GF-D8 (cell line): ENCODE measurements at places on chromosomes 5 and 9.

DNA sequence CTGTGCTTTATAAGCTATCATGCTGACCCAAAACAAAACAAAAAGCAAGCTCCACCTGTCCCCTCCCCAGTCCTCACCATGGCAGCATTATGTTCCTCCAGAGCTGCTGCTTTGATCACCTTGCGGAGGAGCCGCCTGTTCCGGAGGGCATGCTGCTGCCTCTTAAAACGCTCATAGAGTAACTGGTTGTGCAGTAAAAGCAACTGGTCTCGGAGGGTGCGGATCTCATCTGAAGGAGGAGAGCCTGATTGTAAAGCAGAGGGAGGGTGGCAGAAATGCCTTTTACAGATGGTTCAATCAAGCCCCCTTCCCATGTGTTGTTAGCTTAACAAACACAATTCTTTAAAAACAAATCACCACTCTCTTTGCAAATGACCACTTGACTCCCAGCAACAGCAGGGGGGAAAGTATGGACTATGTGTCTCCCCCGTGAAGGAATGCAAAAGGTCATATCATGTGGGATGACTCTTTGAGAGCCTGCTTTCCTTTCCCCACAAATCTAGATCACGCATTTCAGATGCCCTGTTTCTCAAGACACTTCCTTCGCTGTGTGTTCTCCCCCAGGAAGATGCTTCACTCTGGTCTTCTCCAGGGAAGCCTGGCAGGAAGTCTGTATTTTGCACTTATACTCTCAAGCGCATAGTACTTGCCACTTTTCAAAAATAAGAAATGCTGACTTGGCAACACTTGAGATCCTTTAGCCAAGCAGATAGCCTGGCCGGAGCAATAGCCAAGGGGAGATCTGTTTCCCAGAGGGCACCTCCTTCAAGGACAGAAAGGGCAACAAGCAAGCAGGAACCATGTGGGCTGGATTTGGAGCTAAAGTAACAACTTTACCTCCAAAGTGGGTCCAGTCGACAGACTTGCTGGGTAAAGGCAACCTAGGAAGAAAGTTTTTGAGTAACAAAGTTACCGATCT, 25.1 kb downstream of the SPACA9 start:
- DNase-seq = no peak

- DNase-seq = no peak
Observed at GRCh38 chr9:110076894-110077725, 130.8 kb downstream of the C9orf152 start.

GRCh38 chr5:40206030-40206429, 473.7 kb upstream of the PTGER4 start:
- DNase-seq = no peak

GRCh38 chr9:136860933-136861873, 4.9 kb downstream of the EDF1 start:
- no peak for DNase-seq

DNA sequence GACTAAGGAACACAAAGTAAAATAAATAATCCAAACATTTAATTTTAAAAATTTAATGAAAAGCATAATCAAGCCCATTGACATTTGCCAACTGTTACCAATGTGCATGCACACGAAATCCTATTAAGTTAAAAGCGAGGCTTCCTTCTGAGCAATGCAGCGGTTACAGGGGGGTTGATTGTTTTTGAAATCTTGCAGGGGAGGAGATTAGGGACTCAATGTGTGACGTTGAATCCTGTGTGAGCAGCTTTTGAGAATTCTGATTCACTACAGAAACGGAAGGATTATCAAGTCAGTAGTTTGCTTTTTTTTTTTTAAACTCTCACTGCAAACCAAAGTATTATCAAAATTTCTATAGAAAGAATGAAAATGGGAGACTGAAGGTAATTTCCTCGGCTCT, 109.5 kb downstream of the PRKACG start:
- no peak for DNase-seq

- DNase-seq = no peak
Observed at GRCh38 chr5:180815293-180815917, 12.8 kb upstream of the MGAT1 start.

GRCh38 chr9:2015581-2016407, 647 bp downstream of the SMARCA2 start:
- DNase-seq = no peak

DNA sequence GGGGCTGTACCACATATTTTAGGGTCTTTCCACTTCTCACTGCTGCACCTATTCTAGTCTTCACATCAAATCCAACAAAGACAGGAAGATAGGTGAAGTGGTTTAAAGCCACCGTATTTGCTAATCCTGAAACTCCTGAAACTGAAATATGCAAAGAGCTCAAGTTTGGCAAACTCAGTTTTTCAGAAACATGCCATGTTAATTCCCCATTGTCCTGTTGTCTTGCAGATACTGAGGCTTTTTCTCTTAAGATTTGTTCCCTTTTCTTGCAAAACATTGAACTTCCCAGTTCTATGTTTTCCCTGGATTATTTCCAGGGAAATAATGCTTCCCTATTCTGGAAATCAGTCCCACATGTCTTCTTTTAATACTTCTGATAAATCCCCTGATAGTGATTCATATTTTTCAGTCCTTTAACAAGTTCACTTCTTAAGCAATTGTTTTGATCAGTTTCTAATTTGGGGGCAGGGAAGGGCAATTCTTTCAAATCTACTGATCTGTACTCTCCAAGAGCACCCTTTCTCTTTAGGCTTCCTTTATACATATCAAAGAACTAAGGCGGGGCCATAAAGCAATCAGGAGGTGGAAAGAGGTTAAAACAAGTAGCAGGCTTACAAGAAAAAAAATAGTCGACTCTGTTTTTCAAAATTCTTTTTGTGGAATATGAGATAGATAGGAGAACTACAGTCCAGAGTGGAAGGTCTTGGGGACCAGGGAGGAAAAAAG, 648.5 kb downstream of the BNC2 start:
- no peak for DNase-seq

DNA sequence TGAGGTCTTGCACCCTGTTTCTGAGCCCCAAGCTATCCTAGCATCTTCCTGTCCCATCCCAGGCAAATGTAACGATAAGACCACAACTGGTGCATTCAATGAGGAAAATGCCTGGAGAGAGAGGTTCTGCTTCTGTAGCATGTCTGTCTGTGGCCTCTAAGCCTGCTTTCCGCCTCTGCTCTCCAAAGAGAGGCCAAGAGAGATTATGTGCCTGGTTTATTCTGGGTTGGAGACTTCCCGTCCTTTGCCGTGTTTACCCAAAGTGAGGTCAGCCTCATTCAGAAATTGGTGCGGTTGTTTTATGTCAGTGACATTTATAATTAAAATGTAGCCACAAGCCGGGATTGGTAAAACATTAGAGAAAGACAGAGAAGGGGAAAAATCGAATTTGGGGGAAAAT, 77.8 kb downstream of the FGF1 start:
- no peak for DNase-seq

DNA sequence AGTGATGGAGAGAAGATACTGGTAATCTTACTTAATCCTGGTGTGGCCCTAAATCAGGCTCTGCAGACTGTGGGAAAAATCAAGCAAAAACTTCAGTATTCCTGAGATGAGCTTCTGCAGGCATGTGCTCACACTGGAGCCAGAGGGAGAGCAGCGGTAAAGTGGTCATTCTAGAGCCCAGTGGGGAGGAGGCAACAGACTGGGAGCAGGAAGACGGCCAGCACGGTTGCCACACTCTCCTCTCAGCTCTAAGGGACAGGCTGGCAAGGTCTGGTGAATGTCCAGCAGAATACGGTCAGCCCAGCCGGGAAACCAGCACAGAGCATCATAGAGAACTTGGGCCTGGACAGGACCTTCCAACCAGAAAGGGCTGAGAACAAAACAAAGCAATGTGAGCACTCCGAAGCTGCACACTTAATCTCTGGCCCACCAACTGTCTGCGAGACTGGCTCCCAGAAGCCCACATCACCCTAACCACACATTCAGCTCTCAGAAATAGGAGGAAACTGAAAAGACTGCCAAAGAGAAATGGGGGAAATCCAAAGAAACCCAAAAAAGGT, 30.3 kb downstream of the MED27 start:
- DNase-seq = no peak

- no peak for DNase-seq
Observed at GRCh38 chr5:172886476-172886875, 52.4 kb downstream of the ERGIC1 start.

DNA sequence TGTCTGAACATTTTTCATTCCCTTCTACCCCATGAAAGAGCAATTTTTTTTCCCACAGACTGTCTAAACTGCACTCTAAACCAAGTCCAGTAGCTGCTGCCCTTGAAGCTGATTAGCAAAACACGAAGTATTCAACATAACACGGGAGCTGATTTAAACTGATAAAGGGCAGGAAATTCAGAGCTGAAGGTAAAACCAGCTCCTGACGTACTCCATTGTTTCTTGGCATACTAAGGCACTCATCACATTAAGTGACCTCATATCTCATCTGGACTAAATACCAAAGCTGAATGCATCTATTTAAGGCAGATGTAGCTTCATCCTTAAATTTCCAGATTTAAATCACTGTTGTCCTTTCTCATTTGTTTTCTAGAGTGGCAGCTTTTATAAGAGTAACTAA, 12.0 kb downstream of the GDF9 start:
- DNase-seq = no peak

DNA sequence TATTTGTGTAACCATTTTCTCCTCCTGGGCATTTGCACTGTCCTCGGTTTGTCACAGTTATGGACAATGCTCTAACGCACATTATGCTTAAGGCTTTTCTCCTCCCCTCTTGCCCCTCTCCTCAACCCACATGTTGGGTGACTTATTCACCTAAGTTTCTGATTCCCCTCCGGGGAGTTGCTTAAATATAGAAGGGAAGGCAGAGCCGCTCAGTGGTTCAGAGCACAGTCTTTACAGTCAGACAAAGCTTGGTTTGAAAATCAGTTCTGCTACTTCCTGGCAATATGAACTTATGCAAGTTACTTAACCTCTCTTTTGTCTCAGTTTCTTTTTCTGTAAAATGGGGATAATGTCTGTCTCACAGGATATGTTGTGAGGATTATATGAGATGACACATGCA, 41.2 kb upstream of the SPRY4 start:
- no peak for DNase-seq
